ENCODE measurements at places on chromosomes 3 and 15.

DNA sequence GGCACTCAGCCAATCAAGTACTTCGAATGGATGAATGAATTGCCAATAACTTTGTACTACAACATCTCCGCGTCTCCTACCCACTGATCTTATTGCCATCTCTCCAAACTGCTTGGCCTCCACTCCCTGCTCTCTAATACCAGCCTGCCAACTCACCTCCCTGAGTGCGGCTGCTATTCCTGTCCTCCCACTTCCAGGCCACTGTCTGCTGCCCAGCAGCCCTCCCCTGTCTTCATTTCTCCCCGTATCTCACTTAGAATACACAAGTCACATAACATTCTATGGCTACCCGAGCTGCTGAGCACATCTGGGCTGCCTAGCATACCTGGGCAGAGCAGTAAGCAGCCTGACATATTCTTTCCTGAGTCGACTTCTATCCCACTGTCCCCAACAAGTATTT, 149.9 kb upstream of the LRTM1 start:
- no peak for DNase-seq

GRCh38 chr3:183158113-183158512, 4.4 kb downstream of the LAMP3 start:
- no peak for DNase-seq

DNA sequence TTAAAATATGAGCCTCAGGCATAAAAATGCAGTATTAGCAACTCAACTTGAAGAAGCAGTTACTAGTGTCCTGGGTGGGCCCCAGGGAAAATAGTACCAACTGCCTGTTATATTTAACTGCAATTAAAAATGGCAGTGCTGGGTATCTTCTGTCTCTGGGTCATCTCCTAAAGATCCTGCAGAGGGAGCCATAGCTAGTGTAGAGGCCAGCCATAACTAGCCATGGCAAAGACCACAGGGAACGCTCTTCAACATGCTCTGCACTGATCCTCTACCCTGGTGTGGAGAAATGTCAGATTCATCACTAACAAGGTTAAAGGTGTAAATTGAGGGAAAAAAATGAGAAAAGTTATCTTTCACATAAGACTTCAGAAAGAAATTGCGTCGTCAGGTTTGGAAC, 181.3 kb downstream of the SNRPN start:
- DNase-seq = no peak

GRCh38 chr15:87167706-87168105, 1088.0 kb downstream of the AGBL1 start:
- DNase-seq = no peak
